ENCODE measurements at places on chromosomes 12 and 14.

DNA sequence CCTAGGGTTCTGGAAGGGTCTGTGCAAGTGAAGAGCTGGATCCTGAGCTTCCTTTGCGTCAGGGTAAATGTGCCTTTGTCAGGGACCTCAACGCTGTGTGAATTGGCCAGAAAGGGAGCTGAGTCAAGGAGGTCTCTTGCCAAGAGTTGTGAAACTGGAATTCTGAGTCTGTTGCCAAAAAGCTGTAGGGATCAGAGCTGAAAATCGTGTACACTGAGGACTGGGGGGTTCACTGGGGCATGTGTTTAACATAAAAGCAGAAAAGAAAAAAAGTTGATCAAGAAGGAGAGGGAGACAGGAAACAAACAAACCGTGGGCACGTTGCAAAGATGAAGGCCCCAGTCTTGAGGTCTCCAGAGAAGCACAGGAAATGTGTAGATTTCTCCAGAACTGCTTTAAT lies 1081.5 kb downstream of the VRK1 start:
- no peak for DNase-seq

GRCh38 chr14:39232554-39233415 lies 930 bp upstream of the MIA2 start:
- DNase-seq, result no peak

DNA sequence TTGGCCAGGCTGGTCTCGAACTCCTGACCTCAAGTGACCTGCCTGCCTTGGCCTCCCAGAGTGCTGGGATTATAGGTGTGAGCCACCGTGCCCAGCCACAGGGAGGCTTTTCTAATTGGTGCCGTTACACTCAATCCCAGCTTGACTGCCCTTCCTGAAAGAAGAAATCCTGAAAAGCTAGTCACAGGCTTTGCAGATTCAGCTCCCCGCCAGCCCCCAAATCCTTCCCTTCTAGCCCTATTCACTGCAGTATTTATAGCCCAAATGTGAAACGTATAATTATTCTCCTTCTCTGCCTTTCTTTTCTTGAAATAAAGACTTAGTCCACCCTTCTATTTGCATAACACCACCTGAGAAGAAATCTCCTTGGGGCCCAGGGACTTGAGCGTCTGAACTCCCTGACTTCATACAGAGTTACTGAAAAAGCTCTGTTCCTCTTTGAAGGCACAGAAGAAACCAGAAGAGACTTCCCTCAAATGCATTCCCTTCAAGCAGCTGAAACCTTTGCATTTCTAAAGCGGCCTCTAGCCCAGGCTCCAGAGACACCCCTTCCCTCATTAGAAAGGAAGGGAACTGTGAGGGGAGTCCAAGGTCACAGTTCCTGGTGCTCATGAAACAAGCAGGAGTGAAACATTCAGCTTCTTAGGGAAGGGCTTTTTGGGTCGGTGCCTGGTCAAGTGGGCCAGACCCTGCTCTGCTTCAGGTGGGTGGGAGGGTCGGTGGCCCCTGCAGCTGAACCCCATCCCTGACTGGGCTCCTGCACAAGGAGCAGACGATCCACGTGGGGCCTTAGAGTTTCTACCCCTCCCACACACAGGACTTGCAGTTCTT lies 42.3 kb upstream of the BATF start:
- DNase-seq, result no peak

- DNase-seq, result peak; percentile 89
Observed at GRCh38 chr12:131928711-131929580, at the start of gene PUS1. Gene PUS1, plus strand, starts transcription at chr12:131929276. Its CDS starts 447 bp downstream, at chr12:131929723.

DNA sequence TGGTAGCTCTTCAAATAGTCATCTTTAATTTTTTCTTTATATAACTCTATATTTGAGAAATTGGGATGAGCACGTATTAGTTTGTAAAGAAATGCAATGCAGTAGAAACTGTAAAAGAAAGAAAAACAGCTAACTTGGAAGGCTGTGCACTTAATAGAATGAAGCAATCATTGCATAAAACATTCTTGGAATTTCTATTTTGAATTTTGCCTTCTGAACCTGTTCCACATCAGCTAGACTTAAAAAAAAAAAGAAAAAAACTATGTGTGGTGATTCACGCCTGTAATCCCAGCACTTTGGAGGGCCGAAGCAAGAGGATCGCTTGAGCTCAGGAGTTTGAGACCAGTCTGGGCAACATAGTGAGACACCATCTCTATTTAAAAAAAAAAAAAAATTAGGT lies 29.4 kb downstream of the SCN8A start:
- no peak for DNase-seq

DNA sequence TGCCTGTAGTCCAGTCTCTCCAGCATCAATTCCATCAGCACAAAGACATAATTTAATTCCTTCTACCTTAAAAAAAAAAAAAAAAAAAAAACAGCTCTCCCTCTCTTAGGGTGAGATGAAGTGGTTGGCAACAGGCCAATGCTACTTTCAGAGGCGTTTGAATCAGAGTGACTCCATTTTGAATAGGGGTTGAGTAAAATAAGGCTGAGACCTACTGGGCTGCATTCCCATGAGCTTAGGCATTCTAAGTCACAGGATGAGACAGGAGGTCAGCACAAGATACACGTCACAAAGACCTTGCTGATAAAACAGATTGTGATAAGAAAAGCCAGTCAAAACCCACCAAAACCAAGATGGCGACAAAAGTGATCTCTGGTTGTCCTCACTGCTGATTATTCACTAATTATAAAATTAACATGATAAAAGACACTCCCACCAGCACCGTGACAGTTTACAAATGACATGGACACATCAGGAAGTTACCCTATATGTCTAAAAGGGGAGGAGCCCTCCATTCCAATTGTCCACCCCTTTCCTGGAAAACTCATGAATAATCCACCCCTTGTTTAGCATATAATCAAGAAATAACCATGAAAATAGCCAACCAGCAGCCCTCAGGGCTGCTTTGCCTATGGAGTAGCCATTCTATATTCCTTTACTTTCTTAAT lies 6.9 kb upstream of the TCL1B start:
- peak; percentile 14 for DNase-seq
